ENCODE measurements at places on chromosomes 3 and 15.

GRCh38 chr3:100420885-100421284, 19.5 kb downstream of the LNP1 start:
- no peak for DNase-seq

DNA sequence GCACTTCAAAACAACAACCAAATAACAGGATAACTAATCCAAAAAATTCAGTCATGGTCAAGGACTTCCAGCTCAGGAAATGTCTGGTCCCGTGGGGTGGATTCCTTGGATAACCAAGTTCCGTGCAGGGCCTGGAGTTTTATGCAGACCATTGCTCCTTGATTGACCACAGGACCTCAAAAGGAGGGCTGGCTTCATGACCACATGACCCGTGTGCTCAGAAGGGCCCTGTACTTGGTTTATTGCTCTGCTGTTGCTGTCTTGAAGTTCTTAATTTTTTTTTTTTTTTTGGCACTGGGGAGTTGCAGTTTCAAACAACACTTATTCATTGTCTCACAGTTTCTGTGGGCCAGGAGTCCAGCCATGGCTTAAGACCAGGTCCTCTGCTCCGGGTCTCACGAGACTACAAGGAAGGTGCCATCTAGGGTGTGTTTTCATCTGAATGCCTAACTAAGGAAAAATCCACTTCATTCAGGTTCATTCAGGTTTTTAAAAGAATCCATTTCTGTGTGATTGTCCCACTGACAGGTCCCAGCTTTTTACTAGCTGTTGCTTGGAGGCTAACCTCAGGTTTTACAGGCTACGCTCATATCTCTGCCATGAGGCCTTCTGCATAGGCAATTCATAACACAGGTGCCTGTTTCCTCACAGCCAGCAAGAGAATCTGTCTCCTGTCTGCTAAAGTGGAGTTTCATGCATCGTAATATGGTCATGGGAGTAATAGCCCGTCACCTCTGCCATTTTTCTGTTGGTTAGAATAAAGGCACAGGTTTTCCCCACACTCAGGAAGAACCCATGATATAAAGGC, 65.3 kb downstream of the FLNB start:
- peak; percentile 69 for DNase-seq

DNA sequence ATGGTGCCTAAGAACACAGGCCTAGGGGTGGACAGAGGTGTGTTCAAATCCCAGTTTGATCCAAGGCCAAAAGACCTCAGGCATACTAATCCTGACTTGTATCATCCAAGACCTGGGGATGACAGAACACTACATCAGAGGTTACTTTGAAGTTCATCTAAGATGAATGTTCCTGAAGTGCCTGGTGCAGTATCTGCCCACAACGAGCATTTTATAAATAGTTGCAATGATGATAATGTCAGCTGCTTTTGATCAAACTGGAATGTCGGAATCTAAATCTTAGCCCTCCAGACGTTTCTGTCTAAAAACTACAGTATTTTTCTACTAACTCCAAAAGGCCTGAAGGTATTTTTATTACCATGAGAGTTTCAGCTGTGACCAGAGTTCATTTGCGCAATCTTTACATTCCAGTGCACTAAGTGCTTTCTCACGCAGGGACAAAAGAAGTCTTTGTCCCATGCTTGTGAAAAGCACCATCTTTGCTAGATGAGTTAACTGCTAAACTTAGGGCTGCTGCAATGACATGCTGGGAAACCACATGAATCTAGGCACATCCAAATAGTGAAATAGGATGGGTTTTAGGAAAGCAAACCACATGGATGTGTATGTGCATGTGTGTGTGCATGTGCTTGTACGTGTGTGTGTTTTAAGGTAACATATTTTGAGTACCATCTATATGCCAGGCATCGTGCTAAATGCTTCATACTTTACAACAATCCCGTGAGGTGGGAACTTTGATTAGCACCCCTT, 18.1 kb downstream of the ANXA2 start:
- peak; percentile 99 for DNase-seq

DNA sequence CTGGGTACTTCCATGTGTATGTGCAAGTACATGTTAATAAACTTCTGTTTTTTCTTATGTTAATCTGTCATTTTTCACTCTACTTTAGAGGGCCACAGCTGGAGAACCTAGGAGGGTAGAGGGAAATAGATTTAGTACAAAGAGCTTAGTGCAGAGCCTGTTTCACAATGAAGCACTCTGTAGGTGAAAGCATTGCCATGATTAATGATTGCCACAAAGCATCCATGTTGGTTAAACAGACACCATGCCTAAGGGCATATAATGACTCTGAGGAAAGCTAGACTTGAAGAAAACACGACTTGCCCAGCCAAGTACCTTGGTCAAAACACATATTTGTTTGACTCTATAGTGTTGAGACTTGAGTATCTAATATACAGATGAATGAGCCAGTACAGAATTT, 338.4 kb downstream of the FHIT start:
- no peak for DNase-seq

DNA sequence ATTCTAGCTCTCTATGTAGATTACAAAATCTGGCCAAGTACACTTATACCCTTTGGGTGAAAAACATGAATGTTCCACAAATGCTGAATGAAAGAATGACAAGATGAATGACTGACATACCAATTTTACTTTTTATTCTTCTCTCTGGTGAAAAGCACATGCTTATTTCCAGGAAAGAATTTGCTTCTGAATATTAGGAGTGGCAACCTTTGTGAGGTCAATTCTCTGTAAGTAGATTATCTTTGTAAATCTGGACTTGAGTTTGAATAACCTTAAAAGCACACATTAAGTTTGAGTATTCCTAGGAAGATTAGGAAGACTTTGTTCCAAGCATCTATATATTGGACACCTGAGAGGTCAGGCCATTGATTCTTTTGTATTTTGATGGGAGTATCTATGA, 78.1 kb upstream of the P2RY1 start:
- no peak for DNase-seq

DNA sequence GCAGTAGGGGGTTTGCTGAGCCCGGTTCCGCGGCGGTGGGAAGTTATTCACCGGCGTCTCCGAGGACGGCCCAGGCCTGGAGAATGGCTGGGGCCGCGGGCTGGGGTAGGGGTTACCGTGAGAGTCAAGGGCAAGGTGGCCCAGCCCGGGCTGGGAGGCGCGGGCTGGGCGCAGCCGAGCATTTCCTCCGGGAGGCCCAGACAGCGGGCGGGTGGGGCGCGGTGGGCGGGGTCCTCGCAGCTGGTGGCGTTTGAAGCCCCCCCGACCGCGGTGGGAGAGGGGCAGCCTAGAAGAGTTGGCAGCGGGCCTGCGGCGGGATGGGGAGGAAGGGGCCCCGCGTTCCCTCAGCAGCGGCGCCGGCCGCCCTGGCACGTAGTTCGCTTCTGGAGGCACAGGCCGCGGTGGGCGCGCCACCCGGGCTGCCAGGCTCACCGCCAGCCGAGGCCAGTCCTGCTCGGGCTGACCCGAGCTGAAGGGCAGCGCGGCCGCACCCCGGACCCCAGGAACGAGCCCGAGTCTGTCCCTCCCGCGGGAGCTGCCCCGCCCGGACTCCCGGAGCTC, 960 bp upstream of the KLF13 start:
- peak; percentile 51 for DNase-seq

GRCh38 chr3:137789236-137789635, 25.1 kb downstream of the SOX14 start:
- peak; percentile 7 for DNase-seq

GRCh38 chr3:158773845-158774830, 27.7 kb upstream of the MFSD1 start:
- DNase-seq: peak; percentile 54

- DNase-seq: no peak
Observed at GRCh38 chr15:90539789-90540188, 10.1 kb downstream of the CRTC3 start.

DNA sequence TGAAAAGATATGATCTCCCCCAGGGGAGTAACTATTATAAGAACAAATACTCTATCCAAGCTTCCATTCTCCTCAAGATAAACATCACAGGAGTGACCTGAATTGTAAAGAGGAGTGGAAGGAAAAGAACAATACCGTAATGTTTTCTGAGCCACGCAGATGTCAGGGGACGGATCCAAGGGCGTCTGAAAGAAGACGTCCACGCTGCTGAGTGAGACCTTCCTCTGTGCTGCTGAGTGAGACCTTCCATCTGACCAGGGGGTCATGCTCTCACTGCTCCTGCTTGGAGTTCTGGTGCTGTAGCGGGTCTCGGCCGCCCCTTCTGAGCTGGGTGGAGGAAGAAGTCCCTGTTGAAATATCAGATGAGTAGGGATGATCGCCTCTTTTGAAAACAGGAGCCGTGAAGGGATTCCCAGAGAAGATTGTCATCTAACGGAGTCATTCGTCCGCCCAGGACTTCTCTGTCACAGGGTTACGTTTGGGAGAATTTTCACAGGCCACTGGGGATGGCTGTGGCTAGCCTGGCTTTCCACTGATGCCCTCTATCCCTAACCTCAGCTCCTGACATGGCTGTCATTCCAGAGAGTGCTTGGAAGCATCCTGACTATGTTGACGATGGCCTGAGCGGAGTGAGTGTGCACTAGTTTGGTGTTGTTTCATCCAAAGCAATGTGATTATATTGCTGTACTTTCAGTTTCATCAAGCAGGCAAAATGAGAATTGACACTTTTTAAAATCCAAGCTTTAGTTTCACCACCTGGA, 184.9 kb downstream of the APBA2 start:
- no peak for DNase-seq

- peak; percentile 16 for DNase-seq
Observed at GRCh38 chr3:192445770-192446644, 281.3 kb downstream of the FGF12 start.

- DNase-seq: peak; percentile 95
Observed at GRCh38 chr3:49500732-49501609, 30.9 kb downstream of the DAG1 start.

- no peak for DNase-seq
Observed at GRCh38 chr3:24828551-24828950, 333.9 kb upstream of the THRB start.

- no peak for DNase-seq
Observed at GRCh38 chr15:46293550-46293949, 658.7 kb downstream of the SQOR start.

DNA sequence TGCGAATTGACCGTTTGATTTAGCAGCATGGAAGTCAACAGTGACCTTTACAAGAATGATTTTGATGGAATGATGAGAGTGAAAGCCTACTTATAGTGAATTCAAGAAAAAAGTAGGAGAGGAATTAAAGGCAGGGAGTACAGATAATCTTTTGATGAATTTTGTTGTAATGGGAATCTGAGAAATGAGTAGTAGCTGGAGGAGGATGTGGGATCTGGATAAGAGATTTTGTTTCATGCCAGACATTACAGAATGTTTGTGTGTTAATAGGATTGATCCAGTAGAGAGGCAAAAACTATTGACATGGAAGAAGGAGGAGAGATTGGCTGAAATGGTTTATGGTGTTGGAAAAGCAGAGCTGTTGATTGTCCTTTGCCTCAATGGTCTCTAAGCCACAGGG, 17.4 kb upstream of the ZNF609 start:
- DNase-seq: peak; percentile 13

GRCh38 chr3:31247850-31248562, 284.7 kb upstream of the STT3B start:
- peak; percentile 6 for DNase-seq

- DNase-seq: peak; percentile 58
Observed at GRCh38 chr15:94322141-94322540, 90.8 kb downstream of the MCTP2 start.

All from fibroblast of upper back skin (primary cell).